ENCODE measurements at places on chromosomes 6 and 20.

DNA sequence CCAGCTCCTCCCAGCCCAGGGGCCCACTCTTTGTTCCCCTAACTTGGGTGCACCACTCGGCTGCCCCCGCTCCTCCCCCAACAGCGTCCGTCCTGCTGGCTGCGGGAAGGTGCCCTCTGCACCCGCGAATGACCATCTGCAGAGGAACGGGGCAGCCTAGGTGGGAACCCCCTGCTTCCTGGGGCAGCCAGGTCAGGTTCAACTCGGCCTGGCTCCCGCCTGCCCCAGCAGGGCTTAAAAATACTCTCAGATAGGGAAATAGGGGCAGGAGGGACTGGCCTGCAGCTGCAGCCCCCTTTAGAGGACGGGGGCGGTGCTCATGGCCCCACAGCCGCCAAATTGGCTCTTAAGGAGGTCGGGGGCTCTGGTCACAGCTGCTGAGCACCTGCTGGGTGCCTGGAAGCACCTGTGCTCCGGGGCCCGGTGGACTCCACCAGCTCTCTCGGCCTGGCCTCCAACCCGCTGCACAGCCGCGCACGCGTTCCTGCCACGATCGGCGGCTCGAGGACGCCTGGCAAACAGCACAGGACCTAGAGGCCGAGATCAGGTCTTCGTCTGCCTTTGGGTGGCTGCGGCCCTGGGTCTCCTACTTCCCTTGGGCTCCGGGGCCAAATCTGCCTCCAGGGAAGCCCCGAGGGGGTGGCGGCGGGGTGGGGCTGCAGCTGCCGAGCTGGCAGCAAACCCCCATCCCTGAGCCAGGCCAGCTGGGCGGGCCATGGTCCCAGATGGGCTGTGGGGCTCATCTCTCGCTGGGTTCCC lies 700 bp upstream of the LAMA5 start:
- DNase-seq: no peak

- peak; percentile 50 for DNase-seq
Observed at GRCh38 chr20:39338469-39339376, 376.6 kb downstream of the DHX35 start.

GRCh38 chr6:2695454-2696095 lies 55.1 kb downstream of the MYLK4 start:
- DNase-seq: peak; percentile 44

- DNase-seq: peak; percentile 38
Observed at GRCh38 chr6:138371720-138372119, 6.0 kb upstream of the SMIM28 start.

DNA sequence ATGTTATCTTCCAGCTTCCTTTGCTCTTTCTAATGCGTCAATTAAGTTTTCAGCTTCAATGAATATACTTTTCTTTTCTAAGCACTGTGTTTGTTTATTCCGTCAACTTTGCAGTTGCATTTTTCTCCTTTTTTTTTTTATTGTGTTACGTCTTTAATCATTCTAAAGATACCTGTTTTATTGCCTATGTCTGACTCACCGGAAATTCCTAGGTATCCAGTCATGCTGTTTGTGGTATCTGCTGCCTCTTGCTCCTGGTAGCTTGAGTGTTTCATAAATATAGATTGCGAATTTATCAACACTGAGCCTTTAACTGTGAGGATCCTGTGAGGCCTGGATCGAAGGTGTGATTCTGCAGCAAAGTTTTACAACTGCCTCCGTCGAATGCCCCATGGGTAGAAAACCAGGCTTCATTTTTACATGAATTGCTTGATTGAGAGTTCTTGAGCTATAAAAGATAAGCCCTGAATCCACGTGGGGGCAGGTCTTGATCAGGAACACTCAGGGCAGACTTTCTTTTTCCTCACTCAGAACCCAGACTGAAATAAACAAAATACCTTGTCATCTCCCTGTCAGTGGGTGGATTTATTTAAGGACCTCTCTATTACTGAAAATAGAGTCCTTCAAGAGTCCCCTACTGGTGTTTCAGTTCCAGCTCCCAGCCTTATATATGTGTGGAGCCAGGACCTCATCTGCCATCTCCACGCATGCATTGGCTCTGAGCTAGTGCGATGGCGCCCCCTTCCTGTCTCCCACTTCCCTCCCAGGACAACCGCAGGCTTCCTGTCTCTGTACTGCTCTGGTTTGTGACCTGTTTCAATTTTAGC lies 60.1 kb upstream of the LRRC1 start:
- peak; percentile 89 for DNase-seq

- DNase-seq: no peak
Observed at GRCh38 chr20:61567204-61567603, 315.1 kb downstream of the CDH4 start.
